ENCODE measurements at places on chromosomes 2 and 18.

- no peak for DNase-seq
Observed at GRCh38 chr2:26982102-26982742, 11.8 kb downstream of the MAPRE3 start.

- DNase-seq, result no peak
Observed at GRCh38 chr18:32674491-32674890, 98.3 kb downstream of the KLHL14 start.

- DNase-seq, result no peak
Observed at GRCh38 chr2:172921532-172922236, 154.0 kb upstream of the MAP3K20 start.

DNA sequence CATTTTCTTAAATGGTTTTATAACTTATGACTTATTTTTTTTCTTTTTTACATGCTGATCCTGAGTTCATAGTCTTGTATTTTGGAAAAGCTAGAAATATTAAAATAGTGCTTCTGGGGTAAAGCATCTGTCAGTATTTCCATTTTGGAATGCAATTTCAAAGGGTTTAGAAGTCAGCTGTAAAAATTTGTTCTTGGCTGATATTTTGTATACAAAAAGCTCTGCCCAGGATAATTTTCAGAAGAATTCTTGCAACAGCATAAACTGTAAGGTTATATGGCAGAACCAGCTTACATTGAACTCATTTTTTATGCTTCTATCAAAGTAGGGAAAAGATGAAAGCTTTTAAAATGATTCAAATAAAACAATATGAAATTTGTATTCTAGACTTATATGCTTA is 97.4 kb downstream of the DIS3L2 start:
- DNase-seq, result no peak

- DNase-seq, result no peak
Observed at GRCh38 chr2:45911538-45911937, 260.1 kb downstream of the PRKCE start.

DNA sequence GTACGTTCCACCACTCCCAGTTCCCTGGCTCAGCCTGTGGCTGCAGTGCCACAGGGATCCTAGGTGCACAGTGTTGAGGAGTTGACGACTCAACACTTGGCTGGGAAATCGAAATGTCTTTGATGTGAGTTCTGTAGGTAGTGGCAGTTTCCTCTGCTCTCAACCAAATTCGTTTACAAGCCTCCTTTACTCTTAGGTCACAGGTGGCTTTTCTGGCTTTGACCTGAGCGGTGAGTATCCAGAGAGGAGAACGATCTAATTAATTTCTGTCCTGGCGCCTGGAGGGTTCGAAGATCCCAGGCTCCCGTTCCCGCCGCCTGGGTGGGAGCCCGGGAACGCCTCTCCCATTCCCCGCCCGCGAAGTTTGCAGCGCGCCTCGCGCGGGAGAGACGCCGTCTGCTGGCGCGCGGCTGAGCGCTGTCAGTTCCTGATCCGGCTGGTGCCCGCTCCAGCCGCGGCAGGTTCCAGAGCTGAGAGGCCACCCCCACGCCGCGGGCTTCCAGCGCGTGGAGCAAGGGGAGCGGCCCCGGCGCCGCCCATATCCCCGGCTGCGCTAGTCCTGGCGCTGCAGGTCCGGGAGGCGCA is at the start of gene LAMA3:
Gene LAMA3, plus strand, starts transcription at position 423 of the 585 bp plus-strand sequence. CDS start 231 bp downstream, outside the sequence.
- DNase-seq, result peak; percentile 75

DNA sequence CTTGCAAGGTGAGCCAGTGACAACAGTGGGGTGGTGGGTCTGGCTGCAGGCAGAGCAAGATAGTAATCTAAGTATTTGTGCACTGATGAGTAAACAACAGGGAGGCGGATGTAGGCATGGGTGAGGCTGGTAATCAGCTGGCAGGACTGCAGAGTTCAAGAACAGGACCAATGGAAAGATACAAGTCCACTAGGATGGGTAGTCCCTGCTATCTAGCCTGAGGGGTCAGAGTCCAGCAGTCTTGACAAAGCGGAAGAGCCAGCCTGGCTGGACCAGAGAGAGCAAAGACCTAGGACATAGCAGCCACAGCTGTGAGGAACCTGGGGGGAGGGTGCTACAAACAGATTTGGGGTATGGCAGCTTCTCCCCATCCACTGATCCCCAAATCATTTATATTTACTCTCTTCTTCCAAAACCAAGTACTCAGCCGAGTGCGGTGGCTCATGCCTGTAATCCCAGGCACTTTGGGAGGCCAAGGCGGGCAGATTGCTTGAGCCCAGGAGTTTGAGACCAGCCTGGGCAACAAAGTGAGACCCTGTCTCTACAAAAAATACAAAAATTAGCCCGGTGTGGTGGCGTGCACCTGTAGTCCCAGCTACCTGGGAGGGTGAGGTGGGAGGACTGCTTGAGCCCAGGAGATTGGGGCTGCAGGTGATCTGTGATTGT is 25.9 kb downstream of the VIL1 start:
- peak; percentile 47 for DNase-seq

GRCh38 chr2:200778038-200778437 is 33.7 kb upstream of the BZW1 start:
- no peak for DNase-seq

DNA sequence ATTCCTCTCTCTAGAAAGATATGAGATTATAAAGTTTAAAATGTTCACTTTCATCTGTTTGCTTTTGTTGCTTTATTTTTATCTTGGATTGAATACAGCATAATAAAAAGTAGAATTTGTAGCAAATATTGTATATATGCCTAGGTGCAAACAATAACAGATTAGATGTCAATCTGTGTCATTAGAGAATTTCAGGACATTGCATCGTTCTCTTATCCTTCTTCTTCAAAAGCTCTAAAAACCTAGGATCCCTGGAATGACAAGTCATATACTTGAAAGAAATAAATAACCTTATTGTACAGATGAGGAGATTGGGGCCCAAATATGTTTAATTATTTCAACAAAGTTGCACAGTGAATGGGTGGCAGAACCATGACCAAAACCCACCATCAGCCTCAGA is 102.8 kb upstream of the BZW1 start:
- no peak for DNase-seq

DNA sequence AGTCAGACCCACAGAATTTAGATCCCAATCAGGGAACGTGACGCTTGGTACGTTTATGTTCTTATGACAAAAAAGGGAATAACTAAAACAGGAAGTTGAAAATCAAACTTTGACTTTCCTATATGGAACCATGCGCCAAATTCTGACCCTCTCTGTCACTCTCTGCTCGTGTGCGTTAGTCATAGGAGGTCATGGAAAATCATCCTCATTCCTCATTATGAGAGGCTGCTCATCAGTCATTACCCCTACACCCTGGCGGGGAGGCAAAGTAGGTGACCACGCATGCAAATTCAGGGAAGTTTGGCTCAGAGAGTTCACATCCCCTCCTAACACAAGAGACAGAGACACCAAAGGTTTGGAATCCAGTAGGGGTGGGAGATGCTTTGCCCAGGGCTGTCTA is 15.5 kb downstream of the IL1F10 start:
- no peak for DNase-seq

DNA sequence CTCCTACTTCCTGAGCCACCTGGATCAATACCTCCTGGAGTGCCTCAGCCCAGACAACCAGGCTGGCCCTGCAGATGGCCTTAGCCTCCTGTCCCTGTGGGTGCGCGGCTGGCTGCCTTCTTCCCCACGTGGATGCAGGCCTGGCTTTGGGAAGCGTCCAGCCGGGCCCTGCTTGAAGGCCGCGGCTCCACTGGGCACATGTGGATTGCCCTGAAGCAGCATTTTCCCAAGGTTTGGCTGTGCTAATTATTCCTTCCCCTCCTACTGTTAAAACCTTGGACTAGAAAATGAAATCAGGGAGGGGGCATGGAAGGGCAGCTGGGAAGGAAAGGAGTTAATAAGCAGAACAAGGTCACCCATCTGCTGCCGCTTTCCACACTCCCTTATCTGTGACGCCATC is 143.0 kb upstream of the GATA6 start:
- DNase-seq, result no peak

DNA sequence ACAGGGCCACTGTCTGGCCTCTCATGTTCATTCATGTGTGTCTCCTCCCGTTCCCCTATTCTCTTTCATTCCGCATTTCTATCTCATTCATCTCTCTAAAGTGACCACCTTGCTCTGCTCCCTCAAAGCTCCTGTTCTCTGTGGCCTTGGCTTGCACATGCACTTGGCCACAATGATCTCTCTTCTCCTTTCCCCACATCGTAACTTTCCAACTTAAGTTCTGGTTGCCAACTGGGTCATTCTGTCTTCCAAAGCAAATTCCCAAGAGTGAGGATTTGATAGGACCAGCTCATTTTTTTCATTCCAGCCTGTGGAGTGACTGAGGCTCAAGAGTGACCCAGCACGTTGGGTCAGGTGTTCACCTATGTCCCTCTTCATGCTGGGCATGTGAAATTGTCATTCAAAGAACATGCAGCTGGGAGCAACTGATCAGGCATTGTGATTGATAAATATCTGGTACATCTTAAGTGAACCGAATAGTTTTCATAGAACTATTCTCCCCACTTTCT is 14.3 kb upstream of the ITGA6 start:
- no peak for DNase-seq

DNA sequence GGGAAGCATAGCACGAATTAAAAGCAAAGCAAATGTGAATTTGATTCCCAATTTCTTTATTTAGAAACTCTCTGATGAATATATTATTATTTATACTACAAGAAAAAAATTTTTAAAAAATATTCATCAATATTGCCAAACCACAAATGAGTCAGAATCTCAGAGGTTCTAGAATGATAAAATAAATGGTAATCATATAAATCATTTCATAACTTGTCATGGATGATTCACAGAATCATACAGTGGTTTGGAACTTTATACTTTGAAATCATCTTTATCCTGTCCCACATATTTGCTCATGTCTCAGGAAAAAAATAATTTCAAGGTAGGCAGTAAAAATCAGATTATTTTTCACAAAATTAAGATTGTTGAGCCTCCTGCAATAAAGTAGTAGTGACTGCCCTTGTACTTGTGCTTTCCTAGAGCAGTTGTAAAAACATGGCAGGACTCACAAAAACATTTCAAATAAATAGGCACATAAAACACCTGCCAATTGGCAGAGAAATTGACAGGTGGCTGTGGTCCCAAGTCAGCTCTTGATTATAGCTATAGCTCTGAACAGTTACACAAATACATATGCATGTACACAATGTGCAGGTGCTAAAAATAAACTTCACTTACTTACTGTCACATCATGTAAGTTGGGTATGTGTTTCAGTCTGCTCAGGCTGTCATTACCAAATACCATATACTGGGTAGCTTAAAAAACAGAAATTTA is 273.9 kb upstream of the SESTD1 start:
- no peak for DNase-seq

DNA sequence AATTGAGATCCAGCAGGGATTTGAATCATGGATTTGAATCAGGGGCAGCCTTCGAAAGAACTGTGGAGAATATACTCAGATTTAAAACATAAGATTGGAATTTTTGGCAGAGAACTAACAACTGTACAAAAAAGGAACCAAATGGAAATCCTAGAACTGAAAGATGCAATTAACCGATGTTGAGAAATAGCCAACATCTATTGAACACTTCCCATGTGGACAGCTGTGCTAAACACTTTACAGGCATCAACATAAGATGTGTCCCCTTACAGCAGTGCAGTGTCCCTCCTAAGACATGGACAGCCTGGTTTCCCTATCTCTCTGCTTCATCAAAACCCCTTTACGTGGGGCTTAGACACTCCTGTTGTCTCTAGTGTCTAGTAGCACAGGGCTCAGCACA is 3.7 kb upstream of the IL1RN start:
- no peak for DNase-seq

DNA sequence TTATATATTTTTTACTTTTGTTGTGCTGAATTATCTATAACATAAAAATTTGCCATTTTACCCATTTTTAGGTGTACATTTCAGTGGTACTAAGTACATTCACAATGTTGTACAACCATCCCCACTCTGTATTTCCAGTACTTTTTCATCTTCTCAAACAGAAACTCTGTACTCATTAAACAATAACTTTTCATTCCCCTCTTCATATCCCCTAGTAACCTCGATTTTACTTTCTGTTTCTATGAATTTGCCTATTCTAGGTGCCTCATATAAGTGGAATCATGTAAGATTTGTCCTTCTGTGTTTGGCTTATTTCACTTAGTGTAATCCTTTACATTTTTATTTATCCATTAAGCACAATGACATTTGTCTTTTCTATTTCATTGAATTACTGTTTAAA is 51.3 kb downstream of the GTF2A1L start:
- no peak for DNase-seq

DNA sequence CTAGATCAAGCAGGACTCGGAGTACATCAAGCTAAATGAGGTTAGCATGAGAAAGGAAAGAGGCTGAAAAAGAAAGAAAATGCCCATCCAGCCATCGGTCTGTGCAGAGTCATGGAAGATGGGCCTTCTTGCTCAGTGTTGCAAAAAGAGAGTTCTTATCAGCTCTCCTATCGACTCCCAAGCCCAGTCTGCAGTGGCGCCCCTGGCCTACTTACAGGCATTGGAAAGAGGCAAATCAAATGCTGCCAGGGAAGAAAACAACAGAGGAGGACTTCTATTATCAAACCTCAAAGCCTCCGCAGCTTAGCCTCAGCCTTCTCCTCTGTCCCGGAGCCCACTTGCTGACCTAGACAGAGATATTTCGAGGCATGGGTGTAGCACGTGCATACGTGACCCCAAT is 66.0 kb downstream of the CDH2 start:
- DNase-seq, result no peak

DNA sequence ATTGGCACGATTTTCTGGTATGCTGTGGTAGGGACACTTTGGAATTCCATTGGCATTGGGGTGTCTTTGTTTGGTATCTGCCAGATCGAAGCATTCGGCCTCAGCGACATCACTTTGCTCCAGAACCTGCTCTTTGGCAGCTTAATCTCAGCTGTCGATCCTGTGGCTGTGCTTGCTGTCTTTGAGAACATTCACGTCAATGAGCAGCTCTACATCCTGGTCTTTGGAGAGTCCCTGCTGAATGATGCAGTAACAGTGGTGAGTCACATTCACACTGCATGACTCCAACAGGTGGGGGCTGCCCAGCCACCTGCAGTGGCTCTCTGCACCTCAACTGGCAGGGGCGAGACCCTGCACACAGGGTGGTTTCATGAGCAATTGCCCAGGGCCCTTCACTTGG is 38.4 kb downstream of the SLC9A2 start:
- no peak for DNase-seq

GRCh38 chr2:16259010-16259409 is 318.7 kb downstream of the MYCN start:
- no peak for DNase-seq

DNA sequence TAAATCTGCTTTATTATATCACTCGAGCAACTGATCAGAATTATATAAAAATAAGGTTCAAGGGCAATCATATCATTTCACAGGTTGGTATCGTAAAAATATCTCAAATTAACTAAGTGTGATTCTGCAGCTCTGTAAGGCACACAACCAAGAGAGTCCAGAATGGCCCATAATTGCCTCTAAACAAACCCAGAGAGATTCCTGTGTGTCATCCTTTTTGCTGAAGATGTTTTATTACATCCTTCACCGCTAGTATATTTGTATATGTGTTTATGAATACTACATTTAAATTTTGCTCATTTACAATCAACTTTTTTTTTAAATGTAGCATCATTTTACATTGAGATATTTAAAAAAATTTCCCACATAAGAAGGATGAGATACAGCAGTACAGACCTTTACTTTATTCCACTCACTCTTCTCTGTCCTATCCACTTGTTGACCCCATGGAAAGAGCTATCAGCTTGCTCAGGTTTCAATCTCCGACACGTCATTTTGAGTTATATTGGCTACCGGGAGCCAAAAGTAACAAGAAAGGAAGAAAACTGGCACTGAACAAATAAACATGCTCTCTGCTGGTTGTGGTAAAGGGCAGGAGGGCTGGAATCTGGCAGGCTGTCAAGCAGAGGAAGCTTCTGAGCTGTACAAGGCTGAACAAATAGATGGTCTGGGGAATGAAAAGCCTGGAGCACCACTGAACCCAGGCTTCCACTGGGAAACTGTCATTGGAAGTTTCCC is 23.1 kb downstream of the PLA2R1 start:
- DNase-seq, result no peak

Measured in suprapubic skin (tissue), 4 donors.